CD4-positive, alpha-beta T cell treated with Interleukin-21 for 1 hour (primary cell): ENCODE measurements at places on chromosomes 12 and 14.

DNA sequence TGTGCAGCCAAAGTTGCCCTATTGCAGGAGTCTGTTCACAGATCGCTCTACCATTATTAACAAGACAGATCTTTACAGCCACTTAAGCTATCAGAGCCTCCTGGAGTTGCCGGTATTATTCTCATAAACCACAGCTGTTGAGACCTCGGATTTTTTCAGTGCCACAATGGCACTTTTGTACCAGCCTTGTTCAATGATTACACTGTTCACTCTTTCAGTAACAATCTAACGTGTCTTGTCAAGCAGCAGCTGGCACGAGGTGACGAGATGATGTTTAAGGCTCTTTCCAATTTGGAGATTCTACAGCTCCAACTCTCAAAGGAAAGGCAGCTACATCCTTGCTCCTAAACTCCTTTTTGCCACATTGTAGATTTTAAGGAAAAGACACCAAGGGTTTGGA lies 30.7 kb downstream of the LRIG3 start:
- DNase-seq: no peak

DNA sequence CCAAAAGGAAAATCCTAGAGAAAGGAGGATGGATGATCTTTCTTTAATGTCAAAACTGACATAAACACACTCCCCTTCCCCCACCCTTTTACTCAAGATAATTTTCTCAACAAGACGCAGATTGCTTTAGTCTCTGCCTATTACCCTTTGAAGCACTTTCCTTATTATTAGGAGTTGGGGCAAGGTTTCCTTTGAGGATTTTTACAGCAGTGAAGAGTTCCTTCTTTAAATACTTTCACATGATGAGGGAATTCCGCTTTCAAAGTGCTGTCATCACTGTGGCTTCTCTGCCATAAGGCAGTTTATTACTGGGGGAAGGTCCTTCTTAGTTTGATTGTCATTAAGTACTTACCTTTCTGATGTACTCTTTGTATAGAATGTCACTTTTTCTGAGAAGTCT lies 172.1 kb downstream of the MSRB3 start:
- no peak for DNase-seq

DNA sequence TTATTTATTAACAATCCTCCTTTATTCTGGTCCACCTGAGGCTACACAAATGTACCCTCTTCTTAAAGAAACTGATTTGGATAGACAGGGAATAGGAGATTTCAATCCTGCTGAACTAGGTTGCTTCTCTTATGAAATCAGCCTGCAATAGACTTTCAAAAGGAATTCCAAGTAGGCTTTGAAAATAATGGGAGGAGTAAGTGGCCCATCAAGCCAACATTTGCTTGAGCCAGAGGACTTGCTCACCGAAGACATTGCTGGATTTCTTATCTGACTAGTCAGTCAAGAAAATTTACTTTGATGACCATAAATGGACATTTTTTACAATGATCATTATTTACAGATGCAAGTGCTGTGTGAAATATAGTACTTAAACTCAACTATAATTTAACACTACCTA lies 82.8 kb upstream of the RASSF8 start:
- DNase-seq: no peak

DNA sequence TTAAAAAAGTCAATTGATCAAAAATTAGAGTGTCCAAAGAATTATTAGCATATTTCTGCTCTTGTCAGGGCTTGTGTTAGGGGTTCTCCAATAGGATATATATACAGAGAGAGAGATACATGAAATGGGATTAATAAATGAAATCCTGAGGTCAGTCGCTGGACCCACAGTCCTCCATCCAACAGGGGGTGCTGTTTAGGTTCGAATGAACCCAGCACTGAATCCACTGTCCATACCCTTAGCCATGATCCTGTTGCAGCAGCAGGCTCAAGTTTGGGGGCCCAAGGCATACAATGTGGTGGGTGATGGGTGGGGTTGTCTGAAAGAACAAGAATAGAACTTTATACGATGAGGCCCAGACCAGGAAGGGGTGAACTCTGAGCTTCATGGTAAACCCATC lies 780 bp upstream of the MYO1H start:
- DNase-seq: no peak

- no peak for DNase-seq
Measured at GRCh38 chr12:127334365-127334764, 932.6 kb upstream of the TMEM132C start.

GRCh38 chr12:102629262-102629888 lies 149.0 kb upstream of the IGF1 start:
- DNase-seq: no peak

DNA sequence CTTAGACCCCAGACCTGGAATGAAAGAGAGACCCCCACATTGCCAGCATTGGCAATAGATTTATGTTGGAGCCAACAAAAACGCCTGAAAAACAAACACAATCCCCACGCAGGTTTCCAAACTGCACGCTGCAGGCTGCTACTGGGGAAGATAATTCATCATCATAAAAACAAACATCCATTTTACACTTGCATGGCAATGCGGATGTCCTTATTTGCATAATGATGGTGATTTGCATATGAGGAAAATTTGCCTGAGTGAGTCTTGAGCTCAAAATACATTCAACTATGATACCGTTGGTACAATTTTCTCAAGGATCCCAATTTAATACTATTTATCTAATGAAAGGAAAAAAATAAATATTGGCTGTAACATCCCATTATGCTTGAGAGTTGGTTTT lies 33.6 kb upstream of the TMEM132D start:
- no peak for DNase-seq

DNA sequence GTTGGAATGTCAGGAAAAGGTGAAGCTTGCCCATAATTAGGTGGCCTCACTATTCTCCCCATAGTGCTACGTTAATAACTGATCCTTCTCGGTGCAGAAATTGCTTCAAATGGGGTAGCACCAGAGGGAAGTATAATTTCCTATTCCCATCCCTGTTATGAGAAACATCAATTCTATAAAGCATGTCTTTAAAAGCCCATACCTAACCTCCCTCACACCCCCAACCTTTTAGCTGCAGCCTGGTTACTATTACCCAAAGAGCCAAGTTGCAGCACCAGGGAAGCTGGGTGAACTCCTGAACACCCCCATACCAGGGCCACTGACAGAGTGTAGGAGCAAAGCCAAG lies 15.2 kb downstream of the RBM23 start:
- DNase-seq: no peak

DNA sequence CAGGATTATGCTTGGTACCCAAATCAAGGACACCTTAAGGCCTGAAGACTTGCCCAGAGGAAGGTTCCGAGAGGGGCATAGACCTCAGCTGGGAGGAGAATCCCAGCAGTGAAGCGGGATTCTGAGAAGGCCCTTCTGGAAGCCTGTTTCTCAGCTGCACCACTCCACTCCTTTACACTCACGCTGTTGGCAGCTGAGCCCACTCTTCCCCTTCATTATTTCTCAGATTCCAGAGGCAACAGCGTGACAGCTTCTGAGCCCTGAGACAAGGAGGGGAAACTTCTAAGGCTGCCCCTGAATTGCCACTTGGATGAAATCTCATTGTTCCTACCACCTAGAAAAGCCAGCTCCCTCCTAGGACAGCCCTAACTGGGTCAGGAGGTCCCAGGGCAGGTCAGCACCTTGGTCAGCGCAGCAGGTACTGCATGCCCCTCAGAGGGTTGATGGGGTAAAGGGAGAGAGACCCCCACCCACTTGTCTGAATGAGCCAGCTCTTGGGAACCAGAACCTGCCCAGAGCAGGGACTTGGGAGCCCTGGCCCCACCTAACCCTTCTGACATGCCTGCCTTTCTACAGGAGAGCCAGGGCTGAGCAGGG lies 53.9 kb downstream of the ISCA2 start:
- DNase-seq: no peak

DNA sequence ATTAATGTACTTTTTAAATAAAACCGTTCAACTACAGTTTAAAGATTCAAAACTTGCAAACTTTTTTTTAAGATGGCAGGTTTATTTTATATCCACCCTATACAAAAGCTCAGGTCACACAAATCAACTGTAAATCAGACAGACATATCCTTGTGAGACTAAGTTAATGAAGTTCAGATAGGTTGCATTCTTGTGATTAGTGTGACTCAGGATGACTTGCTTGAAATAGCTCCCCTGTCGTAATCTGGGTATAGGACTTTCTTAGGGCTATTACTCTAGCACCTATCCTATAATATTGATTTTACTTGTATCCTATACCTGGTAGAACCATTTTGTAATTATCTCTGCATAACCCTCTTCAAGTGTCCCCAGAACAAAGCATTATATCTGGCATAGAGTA lies 9.5 kb upstream of the PRKD1 start:
- no peak for DNase-seq

DNA sequence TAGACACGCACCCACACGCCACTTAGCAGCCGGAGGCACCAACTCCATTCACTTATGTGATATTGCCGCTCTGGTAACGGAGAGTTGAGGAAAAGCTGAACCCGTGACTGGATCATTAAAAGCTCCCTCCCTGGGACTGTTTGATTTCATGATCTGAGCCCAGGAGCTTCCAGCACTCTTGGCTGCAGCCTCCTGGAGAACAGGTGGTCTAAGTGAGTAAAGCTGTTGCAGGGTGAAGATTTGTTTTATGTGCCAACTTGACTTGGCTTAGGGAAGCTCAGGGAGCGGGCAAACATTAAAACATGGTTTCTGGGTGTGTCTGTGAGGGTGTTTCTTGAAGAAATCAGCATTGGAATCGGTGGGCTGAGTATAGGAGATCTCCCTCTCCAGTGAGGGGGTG lies 16.9 kb upstream of the TMEM132C start:
- no peak for DNase-seq

DNA sequence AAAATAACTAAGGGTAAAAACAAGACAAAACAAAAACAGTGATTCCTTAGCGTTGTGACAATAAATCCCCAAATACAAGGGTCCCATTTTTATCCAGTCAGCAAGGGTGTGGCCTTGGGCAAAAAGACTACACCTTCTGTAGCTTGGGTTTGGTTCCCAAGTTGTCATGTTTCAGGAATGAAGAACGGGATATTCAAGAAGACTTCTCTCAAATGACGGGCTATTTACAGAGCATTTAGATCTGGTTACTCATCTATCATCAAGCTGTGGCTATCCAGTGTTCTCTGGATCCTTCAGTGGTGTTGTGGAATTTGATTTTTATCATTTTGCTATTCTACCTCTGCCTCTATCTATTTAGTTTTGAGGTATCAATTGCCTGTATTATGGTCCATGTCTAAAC lies 219.7 kb downstream of the SLC25A21 start:
- no peak for DNase-seq

DNA sequence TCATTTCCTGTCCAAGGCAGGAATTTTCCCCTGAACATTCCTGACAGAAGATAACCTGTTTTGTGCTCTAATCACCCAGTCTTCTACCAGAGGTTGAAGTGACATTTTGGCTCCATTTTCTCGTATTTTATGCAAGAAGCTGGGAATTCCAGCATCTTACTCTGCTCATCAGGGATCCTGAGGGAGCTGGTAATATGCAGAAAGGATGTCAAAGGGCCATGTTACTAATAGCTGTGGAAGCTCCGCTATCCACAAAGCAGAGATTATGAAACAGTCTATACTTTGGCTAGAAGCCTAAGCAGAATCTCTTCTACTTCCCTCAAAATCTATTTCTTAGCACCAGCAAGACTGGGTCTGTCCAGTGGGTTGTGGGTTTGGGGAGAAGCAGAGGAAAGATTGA lies 613.0 kb downstream of the DIO2 start:
- no peak for DNase-seq
